Thoracic aorta (tissue), 2 donors: ENCODE measurements at places on chromosomes 13 and 19.

DNA sequence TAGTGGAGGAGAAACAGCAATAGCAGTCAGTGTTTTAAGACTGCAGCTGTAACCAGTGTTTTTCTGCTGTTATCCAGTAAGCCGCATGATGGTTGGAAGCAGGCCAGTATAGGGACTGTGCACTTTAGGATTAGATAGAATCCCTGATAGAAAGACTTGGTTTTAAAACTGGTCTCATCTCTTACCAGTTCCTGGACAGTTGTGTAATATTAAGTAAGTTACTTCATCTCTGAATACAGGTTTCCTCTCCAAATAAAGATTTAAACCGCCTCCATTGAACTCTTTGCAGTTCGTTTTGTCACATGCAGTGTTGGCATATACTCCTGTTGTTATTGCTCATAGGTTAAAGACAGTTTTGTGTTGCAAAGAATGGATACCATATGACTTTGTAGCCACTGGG is 25.6 kb downstream of the URI1 start:
- H3K36me3 ChIP-seq: no peaks in the 10 kb centered on the region
- no peaks in the 10 kb centered on the region for H3K27me3 ChIP-seq
- H3K4me3 ChIP-seq: no peak overlapping the region
- no peak overlapping the region for H3K27ac ChIP-seq

GRCh38 chr13:40639221-40639681 is 27.2 kb downstream of the FOXO1 start:
- no peaks in the 10 kb centered on the region for H3K27me3 ChIP-seq
- H3K4me1 ChIP-seq: peaks cover 36% of the 10 kb centered on the region
- peak overlapping the region; percentile 54 for H3K27ac ChIP-seq
- H3K4me3 ChIP-seq: no peak overlapping the region

DNA sequence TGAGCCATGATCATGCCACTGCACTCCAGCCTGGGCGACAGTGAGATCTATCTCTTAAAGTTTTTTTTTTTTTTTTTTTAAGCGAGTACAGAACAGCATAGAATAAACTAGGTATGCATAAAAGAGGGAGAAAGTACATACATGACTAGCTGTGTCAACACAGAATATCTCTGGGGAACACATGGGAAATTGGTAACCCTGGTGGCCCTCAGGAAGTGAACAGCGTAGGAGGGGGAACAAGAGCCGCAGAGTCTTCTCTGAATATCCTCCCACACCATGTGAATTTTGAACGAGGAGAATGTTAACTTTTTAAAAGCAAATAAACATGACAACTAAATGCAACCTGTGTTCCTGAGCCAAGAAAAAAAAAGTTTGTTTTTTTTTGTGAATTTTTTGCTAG is 15.2 kb downstream of the PHLDB3 start:
- no peaks in the 10 kb centered on the region for H3K4me1 ChIP-seq
- no peaks in the 10 kb centered on the region for H3K36me3 ChIP-seq
- H3K4me3 ChIP-seq: no peak overlapping the region

DNA sequence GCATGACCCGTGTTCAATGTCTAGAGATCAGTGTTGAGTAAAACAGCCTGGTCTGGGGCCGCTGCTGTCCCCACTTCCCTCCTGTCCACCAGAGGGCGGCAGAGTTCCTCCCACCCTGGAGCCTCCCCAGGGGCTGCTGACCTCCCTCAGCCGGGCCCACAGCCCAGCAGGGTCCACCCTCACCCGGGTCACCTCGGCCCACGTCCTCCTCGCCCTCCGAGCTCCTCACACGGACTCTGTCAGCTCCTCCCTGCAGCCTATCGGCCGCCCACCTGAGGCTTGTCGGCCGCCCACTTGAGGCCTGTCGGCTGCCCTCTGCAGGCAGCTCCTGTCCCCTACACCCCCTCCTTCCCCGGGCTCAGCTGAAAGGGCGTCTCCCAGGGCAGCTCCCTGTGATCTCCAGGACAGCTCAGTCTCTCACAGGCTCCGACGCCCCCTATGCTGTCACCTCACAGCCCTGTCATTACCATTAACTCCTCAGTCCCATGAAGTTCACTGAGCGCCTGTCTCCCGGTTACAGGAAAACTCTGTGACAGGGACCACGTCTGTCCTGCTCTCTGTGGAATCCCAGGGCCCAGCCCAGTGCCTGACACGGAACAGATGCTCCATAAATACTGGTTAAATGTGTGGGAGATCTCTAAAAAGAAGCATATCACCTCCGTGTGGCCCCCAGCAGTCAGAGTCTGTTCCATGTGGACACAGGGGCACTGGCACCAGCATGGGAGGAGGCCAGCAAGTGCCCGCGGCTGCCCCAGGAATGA is 1.5 kb upstream of the CEACAM5 start:
- H3K27ac ChIP-seq: no peak overlapping the region
- no peak overlapping the region for H3K4me3 ChIP-seq
- DNase-seq: no peak
- no peaks in the 10 kb centered on the region for H3K4me1 ChIP-seq
- H3K36me3 ChIP-seq: no peaks in the 10 kb centered on the region
- no peaks in the 10 kb centered on the region for H3K27me3 ChIP-seq

- no peak overlapping the region for H3K4me3 ChIP-seq
- H3K27ac ChIP-seq: no peak overlapping the region
- H3K36me3 ChIP-seq: no peaks in the 10 kb centered on the region
- H3K27me3 ChIP-seq: no peaks in the 10 kb centered on the region
- H3K4me1 ChIP-seq: no peaks in the 10 kb centered on the region
- no peak for DNase-seq
Observed at GRCh38 chr13:78029901-78030300, 111.3 kb upstream of the EDNRB start.

- DNase-seq: no peak
- H3K4me1 ChIP-seq: peaks cover 20% of the 10 kb centered on the region
- H3K4me3 ChIP-seq: no peak overlapping the region
- no peak overlapping the region for H3K27ac ChIP-seq
- no peaks in the 10 kb centered on the region for H3K36me3 ChIP-seq
Observed at GRCh38 chr19:46218160-46218559, 11.4 kb upstream of the IGFL1 start.

DNA sequence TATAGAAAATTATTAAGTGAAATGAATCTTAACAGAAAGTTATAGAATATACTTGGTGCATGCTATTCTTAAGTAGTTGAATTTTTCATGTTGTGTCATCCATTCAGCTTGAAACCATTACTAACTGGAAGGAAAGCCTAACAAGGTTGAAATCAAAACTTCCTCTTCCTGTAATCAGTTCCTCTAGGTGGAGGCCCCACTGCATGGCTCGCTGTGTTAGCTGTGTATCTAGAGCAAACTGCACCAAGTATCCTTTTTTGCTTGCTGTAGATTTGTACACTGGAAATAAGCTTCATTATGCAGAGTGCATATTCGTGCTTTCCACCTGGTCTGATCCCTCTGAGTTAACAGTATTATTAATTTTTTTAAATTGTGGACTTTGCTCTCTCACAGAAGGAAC is 1146.1 kb downstream of the EFNB2 start:
- no peak overlapping the region for H3K4me3 ChIP-seq
- DNase-seq: no peak
- no peaks in the 10 kb centered on the region for H3K4me1 ChIP-seq
- H3K36me3 ChIP-seq: no peaks in the 10 kb centered on the region
- no peak overlapping the region for H3K27ac ChIP-seq

DNA sequence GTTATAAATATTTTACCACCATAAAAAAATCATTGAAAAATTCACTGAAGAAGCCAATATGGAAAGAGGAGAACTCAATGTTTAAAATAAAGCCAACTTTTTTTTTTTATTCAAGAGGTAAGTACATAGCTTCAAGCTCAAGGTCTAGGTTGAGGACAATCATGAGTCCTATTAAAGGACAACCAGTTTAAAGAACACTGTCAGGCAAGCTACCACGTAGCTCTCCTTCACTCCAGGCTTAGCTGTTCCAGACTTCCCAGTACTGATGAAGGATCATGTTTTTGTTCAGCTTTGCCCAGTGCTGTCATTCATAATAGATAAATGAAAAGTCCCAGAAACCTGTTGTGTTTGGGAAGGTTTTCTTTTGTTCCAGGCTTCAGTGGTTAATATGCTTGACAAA is 10.0 kb upstream of the MLNR start:
- H3K36me3 ChIP-seq: peaks cover 6% of the 10 kb centered on the region
- no peak for DNase-seq
- H3K4me1 ChIP-seq: no peaks in the 10 kb centered on the region
- H3K4me3 ChIP-seq: no peak overlapping the region
- H3K27ac ChIP-seq: no peak overlapping the region

DNA sequence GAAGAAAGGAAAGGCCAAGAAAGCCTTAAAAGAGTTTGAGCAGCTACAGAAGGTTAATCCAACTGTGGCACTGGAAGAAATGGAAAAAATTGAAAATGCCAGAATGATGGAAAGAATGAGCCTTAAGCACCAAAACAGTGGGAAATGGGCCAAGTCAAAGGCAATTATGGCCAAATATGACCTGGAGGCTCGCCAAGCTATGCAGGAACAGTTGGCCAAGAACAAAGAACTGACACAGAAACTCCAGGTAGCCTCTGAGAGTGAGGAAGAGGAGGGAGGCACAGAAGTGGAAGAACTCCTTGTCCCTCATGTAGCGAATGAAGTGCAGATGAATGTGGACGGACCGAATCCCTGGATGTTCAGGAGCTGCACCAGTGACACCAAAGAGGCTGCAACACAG is 5.1 kb downstream of the UTP14C start:
- peaks cover 4% of the 10 kb centered on the region for H3K4me1 ChIP-seq
- H3K27me3 ChIP-seq: no peaks in the 10 kb centered on the region
- no peak for DNase-seq
- no peak overlapping the region for H3K27ac ChIP-seq
- peaks cover 34% of the 10 kb centered on the region for H3K36me3 ChIP-seq
- H3K4me3 ChIP-seq: no peak overlapping the region

DNA sequence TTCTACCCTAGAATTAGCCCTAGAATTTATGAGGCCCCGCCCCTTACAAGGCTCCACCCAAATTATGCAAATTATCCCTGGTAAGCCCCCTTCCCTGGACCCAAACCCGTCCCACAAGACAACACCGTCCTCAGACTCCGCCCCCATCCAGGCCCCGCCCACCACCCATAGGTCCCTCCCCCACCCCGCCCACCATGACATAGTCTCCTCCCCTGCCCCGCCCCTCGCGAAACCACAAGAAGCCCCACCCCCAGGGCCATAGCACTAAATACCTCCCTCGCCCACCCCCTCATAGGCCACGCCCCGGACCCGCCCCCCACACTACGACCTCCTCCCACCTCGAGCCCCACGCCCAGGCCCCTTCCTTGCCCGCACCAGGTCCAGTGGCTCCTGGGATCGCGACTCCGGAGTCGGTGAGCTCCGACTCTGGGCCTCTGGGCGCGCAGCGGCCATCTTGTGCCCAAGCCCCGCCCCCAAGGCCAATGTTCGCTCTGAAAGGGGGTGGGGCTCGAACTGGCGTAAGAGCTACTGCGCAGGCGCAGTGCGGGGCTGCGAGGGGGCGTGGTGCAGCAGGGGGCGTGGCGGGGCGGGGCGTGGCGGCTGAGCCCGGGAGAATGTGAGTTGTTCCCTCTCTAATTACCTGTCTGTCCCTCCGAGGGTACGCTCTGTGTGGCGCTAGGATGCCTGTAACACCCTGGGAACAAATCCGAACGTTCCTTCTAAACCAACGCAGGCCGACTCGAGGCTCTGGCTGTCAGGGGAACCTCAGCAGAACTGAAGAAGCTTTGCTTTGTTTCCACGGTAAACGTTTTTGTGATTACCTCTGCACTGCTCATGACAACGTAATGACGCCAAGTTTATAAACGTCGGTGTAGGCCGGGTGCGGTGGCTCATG is at the start of gene ZNF784:
ZNF784 (minus strand) TSS at position 458 of the 895 bp plus-strand sequence; CDS start at position 453, 5 bp downstream.
- H3K36me3 ChIP-seq: no peaks in the 10 kb centered on the region
- peak; percentile 85 for DNase-seq
- H3K27ac ChIP-seq: peak within 1 kb of the TSS; percentile 93
- H3K4me1 ChIP-seq: peaks cover 6% of the 10 kb centered on the region

DNA sequence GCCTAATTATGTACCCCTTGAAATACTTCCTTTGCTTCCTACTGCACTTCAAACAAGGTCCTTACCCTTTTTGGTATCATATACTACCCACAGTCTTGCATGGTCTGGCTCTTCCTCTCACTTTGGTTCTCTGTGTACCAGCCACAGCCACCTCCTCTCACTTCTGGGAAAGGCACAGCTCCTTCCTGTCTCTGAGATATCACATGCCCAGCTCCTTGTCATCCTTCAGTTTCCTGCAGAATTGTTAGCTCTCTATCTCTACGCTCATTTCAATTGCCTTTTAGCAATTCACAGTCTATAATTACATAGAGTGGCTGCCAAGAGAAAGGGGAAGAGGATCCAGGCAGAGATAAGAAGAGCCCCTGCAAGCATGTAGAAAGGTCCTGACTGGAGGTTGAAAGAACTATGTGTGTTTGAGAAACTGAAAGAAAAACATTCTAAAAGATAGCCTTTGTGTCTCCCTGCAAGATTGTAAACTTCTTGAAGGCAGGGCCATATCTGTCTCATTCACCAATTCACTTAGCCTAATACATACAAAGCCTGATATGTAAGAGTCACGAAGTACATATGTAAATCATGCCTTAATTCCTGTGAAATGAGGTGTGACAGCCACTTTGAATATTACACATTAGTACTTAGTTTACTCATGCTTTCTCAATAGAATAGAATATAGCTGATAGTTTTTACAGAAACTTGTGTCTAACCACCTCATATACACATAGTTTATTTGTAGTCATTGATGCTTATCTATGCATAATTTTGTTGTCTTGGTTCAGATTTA is 933.1 kb downstream of the DIAPH3 start:
- no peaks in the 10 kb centered on the region for H3K36me3 ChIP-seq
- H3K4me3 ChIP-seq: no peak overlapping the region
- no peaks in the 10 kb centered on the region for H3K27me3 ChIP-seq
- H3K27ac ChIP-seq: no peak overlapping the region

- no peak overlapping the region for H3K4me3 ChIP-seq
- DNase-seq: no peak
- no peak overlapping the region for H3K27ac ChIP-seq
Observed at GRCh38 chr13:107847406-107847805, 367.9 kb downstream of the LIG4 start.

GRCh38 chr19:47625650-47626049 is 16.7 kb downstream of the BICRA start:
- H3K27ac ChIP-seq: no peak overlapping the region
- peaks cover 5% of the 10 kb centered on the region for H3K4me1 ChIP-seq
- no peaks in the 10 kb centered on the region for H3K27me3 ChIP-seq
- no peak for DNase-seq

GRCh38 chr13:101492251-101492910 is 39.9 kb downstream of the ITGBL1 start:
- peaks cover 23% of the 10 kb centered on the region for H3K4me1 ChIP-seq
- no peak overlapping the region for H3K27ac ChIP-seq
- no peak overlapping the region for H3K4me3 ChIP-seq
- DNase-seq: no peak
- H3K36me3 ChIP-seq: no peaks in the 10 kb centered on the region

- DNase-seq: no peak
- no peak overlapping the region for H3K27ac ChIP-seq
- no peaks in the 10 kb centered on the region for H3K36me3 ChIP-seq
- H3K4me3 ChIP-seq: no peak overlapping the region
Observed at GRCh38 chr13:50989476-50989875, 79.9 kb downstream of the RNASEH2B start.

DNA sequence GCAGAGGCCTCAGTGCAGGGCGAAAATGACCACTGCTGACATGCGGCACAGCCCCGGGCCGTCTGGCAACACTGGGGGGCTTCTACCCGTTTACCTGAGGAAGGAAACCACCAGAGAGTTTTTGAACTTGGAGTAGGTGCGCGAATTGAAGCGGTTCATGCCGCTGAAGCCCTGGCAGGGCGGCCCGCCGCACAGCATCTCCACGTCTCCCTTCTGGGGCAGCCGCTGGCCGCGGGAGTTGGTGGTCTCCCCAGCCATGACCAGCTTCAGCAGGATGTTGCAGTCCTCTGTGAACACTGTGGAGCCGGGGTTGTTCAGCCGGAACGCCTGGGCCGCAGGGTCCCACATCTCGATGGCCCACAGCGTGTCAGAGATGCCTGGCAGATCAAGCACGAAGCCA is 20.3 kb upstream of the EIF3G start:
- H3K4me1 ChIP-seq: no peaks in the 10 kb centered on the region
- peaks cover 63% of the 10 kb centered on the region for H3K36me3 ChIP-seq
- no peak for DNase-seq
- no peak overlapping the region for H3K27ac ChIP-seq
